HuH-7.5 (cell line): ENCODE measurements at places on chromosomes 6 and 20.

- DNase-seq: peak; percentile 12
Observed at GRCh38 chr6:42819803-42820511, 38.1 kb downstream of the BICRAL start.

DNA sequence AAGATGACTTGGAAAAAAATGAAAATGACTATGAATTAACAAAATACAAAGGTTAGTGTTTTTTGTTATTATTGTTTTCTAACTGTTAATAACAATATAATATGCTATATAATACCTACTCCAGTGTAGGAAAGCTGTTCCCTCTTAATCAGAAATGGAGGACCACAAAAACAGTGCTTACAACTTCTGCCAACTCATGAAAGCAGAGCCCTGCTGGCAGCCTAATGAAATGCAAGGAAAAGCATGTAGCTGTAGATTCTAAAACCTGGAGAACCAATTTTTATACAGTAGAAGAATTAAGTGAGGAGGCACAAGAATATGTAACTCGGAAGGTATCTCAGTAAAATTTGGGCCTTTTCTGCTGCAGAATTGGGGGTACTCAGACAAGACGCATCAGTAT, 29.4 kb downstream of the PHIP start:
- no peak for DNase-seq

GRCh38 chr6:131510591-131510990, 62.4 kb upstream of the ARG1 start:
- DNase-seq: no peak

DNA sequence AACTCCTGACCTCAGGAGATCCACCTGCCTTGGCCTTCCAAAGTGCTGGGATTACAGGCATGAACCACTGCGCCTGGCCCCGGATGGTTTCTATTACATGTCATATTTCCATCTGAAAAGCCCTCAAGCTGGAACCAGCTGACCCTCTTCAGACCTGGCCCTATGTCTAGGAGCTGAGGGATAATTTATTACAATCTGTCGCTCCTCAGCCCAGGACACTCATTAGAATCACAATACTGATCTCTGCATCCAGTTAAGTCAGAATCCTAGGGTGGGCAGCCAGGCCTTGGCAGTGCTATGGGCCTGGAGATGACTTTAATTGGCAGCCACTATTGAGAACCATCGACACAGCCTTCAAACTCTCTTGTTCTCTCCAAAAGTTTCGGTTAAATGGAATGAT, 162.6 kb upstream of the SNX9 start:
- no peak for DNase-seq

DNA sequence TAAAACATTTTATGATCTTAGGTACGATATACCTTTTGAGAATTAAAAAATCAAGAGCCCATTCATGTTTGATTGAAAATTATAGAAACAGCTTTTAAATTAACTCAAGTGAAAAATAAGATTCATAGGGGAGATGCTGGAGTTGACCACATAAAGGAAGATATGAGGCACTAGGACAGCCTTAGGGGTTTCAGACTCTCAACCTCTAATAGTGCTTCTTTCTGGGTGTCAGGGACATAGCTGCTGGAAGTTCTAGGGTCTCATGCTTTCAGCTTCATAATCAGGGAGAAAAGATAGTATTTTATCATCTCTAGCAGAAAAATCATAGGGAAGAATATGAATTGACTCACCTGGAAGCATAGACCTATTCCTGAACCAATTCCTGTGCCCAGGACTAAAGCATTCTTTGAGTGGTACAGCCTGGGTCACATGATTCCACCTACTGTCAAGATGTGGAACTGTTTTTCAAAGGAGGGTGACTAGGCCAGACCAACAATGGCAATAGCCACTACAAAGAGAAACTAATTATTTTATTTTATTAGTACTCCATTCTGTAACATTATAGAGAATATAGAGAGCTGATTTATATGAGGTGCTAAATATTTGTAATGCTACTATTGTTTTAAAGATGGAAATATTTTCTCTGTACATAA, 27.8 kb upstream of the CENPW start:
- peak; percentile 38 for DNase-seq

- no peak for DNase-seq
Observed at GRCh38 chr6:170047823-170048222, 243.1 kb downstream of the DLL1 start.

DNA sequence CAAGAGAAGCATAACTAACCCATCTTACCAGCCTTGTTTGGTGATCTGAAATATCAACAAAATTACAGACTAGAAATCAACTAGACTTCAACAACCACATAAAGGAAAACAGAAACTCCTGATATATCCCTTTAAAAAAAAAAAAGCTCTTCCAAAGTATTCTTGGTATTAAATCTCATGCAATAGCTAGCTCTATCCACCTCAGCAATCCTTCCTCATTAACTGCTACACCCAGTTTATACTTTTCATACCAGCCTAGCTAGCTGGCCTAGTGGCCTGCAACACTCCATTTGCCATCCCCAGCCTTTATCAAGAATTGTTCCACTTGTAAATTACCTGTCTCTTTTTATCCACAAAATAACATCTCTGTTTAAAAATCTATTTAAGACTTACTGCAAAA, 69.0 kb downstream of the BACH2 start:
- DNase-seq: no peak

DNA sequence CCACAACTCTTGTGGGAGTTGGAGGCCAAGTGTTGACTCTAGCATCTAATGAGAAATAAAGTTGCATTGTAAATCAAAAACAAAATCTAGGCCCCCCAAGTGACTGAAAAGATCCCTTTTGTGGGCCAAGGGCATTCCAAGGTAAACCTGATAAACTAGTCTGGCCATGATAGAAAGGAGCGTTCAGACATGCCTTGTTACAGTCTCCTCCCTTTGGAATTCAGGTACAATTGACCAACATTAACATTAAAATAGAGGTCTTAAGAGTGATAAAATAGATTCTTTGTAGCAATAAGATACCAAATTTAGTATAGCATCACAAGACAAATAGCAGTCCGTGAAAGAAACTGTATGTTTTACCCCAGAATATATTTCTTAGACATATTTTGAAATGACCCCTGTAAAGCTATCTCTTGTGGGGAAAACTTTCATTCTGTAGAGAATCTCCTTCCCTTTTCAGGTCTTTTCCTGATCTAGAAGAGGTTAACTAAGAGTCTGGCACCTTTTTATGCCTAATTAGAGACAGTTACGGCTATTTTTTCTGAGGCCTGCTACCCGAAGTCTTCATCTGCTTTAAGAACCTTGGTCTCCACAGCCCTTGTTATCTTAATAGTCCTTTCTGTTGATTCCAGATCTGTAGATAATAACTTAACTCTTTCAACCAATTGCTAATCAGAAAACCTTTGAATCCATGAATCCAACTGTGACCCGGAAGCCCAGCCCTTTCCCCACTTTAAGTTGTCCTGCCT, 495.4 kb upstream of the MMS22L start:
- DNase-seq: no peak

GRCh38 chr6:84758486-84758885, 5.9 kb downstream of the TBX18 start:
- no peak for DNase-seq

- no peak for DNase-seq
Observed at GRCh38 chr6:5471637-5472398, 210.5 kb downstream of the FARS2 start.

DNA sequence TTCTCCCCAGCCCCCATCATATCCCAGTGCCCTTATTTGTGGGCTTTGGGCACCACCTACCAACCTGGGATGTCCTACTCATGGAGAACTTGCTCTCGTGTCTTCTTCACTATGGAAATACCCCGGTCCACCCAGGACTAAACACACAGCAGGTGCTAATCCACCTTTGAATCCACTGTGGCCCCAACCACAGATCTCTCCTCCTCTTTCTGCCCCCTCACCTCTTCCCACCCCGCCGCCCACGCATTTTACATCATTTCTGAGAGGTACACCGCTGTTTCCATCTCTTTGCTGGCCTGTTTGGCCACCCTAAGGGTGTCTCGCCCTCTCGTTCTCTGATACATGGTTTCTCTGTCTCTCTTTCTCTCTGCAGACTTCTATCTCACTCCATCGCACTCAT, 82.5 kb upstream of the CTNNBL1 start:
- no peak for DNase-seq

- DNase-seq: no peak
Observed at GRCh38 chr6:35260591-35261570, 1.3 kb downstream of the ZNF76 start.

- DNase-seq: no peak
Observed at GRCh38 chr6:136014454-136015437, 163.2 kb downstream of the PDE7B start.

- no peak for DNase-seq
Observed at GRCh38 chr6:44430326-44430725, 42.8 kb downstream of the CDC5L start.

DNA sequence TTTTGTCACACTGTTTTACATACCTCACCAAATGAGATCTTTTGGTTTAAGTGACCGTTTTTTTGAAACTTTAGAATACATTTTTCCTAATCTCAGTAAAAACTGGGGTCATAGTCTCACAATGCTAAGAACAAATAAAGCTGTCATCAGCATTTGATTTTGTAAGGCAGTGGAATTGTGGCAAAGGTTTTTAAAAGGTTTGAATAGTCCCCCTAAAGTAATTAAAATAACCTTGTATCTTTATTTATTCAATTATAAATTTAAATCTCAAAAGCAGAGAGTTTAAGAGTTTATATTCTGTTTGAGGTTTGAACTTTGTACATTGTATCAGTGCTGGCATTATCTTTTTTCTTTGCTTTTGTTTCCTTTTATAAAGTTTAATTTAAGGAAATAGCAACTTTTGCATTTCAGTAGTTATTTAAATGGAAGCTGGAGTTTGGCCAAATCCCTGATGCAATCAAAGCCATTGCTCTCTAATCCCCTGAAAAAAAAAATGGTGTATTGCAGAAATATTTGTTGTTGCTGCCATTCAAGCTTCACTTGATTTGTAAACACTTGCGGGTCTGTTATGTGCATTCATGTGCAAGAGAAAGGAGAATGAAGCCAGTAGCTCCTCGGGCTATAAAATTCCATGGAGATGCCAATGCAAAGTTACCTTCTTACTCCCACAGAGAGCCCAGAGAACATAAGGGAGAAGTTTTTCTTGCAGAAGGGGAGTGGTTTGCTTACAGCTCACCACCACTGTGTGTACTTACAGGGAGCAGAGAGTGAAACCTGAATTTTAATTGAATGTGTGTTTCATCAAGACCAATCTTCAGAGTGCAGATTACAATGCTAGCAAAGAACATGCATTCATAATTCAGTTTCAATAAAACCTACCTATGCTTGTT, 391.8 kb downstream of the ARHGAP18 start:
- no peak for DNase-seq

DNA sequence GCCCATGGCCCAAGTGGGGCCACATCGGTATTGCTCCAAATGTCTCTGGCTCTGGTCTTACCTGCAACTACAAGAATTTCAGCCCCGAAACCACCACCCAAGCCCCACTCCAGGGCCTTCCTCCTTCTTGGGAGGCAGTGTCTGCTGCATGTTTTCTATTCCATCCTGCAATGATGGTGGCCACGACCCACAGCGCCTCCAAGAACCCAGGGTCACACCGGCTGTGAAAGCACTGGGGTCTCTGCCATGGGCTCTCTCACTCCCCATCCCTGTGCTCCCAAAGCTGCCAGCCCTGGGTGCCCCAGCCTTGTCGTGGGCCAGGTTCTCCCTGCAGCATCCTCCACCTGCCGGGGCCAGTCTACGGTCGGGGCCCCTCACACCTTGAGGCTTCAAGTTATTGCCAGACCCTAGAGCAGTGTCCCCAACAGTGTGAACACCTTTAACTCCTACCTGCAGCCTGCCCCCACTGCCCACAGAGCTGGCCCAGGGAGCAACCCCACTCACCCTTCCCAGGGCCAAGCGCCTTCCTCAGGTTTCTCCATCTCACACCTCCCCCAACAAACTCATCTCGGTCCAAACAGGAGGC, 115.4 kb downstream of the JPH2 start:
- DNase-seq: no peak

- no peak for DNase-seq
Observed at GRCh38 chr6:13375360-13375878, 47.1 kb upstream of the TBC1D7 start.

- DNase-seq: no peak
Observed at GRCh38 chr6:24788031-24788665, 10.6 kb downstream of the ARMH2 start.

- no peak for DNase-seq
Observed at GRCh38 chr20:35876033-35876320, 78.3 kb downstream of the SCAND1 start.

DNA sequence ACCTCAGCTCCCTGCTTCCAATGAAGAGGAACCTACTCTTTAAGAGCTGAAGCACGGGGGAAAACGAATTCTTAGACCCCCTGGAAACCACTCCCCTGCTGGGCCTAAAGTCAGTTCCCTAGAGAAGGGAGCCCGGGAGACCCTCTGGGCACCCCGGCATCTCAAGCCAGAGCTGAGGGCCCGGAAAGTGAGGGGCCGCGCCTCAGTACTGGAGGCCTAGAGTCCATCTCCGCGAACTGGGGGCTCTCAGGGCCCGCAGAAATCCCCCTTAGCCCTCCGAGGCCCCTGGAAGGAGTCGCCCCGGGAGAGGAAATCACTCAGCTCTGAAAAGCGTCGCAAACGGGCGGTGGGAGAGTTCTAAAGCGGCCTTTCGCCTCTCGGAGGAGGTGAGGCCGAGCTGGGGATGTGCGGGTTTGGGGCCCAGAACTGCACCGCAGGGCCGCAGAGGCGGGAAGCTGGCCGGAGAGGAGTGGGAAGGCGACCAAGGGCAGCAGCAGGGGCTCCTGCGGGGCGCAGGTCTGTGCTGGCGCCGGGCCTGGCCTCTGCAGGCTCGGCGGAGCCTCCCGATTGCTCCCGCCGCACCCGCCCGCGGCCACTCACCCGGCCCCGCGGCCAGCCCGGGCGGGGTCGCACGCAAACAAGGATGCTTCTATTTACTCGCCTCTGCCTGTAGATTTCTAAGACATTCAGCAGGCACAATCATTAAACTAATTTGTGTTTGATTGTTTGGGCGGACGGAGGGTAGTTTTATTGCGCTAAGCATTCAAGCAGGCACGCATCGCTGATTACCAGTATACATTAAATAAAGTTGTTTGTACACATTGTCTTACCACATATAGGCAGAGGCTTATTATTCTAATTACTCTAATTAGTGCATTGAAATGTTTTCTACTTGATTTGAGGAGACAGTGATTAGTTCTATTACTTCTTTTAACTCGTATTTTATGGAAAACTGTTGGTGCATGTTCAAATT, 9.2 kb downstream of the POU3F2 start:
- DNase-seq: no peak

DNA sequence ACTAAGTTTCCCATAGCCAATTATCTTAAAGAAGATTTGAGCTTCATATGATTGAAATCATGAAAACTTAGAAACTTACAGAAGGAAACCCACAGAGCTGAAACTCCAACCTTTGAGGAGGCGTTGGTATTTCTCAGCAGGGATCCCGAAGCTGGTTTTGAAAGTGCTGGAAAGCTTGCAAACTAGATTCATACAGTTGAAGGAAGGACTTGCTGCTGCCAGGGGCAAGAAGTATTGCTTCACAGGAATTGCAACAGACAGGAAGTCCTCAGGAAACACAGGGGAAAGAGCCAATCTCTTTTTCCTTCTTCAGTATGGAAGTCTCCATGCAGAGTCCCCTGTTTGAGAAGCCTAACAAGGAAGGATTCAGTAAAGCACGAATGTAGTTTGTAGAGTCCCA, 419.7 kb downstream of the CD109 start:
- DNase-seq: no peak
